ENCODE measurements at places on chromosomes 6 and 20.

GRCh38 chr20:25058847-25059810, 1.2 kb upstream of the ACSS1 start:
- DNase-seq, result peak; percentile 44

DNA sequence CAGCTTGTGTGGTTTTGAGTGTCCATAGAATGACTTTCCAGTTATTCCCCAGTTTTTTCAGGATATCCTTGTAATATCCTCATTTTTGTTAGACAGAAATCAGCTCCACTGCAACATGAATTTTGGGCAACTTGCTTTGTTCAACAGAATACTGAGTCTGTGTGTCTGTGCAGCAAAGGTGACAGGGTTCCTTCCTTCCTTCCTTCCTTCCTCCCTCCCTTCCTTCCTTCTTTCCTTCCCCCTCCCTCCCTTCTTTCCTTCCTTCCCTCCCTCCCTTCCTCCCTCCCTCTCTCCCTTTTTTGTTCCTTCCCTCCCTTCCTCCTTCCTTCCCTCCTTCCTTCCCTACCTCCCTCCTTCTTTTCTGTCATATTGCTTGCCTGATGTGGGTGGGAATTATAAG, 496.5 kb downstream of the EPM2A start:
- DNase-seq, result no peak

GRCh38 chr6:41135062-41135832, 18.9 kb downstream of the TREML1 start:
- DNase-seq, result no peak

GRCh38 chr6:89199579-89199978, 17.6 kb downstream of the GABRR1 start:
- no peak for DNase-seq

DNA sequence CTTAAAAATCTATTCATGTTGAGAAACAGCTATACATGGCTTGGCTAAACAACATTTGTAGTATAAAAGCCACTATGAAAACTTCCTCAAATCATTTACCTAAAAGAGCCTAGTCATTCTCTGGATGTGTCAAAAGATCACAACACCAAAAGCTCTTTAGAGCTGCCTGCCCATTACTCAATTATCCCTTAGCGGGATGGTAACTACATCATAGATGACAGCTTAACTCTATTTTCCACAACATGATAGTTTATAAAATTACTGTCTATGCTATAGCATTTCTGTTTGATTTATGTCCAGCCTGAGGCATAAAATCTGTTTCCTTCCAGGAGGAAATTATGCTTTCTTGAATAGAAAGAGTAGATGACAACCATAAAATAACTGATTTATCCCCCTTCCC, 777.6 kb upstream of the HS3ST5 start:
- DNase-seq, result no peak

DNA sequence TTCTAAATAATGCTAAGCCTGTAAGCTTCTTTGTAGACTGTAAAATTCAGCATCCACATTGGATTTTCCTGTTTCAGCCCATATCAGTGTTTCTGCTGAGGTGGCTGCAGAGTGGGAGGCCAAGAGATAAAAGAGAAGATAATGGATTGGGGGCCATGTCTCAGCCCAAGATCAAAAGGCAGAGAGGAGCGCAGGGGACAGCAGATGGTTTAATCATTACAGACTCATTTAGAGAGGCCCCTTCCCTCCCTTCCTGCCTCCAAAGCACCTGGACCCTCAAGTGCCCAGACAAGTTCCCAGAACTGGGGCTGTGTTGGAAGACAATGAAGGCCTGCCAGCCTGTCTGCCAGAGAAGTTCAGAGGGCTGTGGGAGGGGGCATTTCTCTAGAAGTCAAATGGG, 20.4 kb upstream of the CTNNBL1 start:
- no peak for DNase-seq

- DNase-seq, result no peak
These were observed 29.9 kb downstream of the RSPO4 start for GRCh38 chr20:972256-972655.

DNA sequence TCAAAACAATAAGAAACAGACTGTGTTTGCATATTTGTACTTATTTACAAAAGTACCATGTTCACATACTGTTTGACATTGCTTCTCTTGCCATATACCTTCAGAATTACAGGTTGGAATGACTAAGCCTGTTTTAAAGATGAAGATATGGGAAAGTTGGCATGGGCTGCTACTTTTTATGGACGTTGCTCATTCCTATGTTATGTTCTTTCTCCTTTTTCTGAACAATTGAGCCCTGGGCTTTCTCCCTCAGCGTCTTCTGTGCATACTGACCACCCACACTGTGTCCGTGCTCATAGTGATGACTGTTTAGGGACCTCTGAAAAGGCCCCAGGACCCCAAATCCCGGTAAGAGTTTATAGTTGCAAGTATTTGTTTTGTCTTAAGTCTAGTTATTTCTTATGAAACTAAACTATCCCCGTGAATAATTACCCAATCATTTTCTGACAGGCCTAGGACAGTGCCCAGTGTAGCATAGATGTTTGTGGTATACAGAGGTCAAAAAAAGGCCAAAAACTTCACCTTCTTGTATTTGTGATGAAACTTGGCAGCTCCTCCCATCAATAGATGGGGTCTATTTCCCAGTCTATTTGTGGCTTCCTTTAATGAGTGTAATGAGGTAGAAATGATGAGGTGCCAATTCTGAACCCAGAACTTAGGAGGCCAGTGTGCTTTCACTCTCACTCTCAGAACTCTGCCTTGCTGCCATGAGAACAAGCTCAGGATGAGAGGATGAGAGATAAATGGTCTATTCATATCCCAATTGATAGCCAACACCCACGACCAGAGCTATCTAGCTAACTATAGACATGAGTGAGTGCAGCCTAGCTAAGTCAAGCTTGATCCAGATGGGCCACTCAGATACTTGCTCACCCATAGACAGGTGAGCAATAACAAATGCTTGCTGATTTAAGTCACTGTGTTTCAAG, 40.9 kb downstream of the GSTA4 start:
- DNase-seq, result peak; percentile 16

DNA sequence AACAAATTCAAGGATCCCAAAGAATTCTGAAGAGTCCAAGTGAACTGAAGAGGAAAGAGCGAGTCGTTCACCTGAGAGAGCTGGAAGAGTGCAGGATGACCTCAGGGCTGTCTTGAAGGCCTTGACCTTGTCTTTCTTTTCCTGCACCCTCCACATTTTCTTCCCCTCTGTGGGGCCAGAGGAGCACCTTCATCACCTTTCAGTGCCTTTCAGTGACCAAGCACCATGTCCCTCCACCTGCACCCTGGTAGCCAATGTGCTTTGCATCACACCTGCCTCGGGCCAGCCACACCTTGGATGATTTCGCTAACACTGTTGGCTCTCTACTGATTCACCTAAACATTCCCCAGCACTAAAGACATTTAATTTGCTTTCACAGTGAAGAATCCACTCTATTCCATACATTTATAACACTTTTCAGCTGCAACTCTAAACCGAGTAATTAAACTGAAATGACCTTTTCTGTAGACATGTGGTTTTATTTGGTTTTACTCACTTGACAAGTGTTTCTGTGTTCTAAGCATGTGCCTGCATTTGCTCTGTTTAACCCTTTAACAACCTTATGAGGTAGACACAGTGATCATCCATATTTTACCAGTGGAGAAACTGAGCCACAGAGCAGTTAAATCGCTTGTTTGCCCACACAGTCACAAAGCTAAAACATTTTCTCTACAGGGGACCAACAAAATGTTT, 121.3 kb upstream of the CST7 start:
- DNase-seq, result no peak

DNA sequence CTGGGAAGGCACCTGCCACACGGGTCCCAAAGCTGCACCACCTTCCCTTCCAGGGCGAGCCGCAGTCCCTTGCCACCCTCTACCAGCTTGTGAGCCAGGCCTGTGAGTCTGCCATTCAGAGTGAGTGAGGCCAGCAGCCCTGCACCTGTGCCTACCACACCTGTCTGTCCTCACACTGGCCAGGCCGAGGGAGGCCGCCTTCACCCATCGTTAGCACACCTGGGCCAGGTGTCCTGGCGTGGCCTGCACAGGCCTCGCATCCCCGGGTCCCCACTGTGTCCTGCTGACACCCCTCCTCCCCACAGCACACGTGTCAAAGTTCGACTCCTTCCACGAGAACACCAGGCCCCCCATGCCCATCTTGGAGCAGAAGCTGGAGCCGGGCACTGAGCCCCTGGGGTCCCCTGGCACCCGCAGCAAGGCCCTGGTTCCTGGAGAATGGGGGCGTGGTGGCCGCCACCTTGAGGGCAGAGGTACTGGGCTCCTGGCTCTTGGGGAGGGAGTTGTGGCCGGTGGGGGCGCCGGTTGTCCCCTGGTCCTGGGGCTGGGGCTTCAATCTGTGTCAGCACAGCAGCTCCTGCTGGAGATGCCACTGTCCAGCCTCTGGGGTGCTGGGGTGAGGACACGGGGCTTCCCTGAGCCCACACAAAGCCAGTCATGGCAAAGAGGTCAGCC, 33.0 kb downstream of the CHRNA4 start:
- DNase-seq, result no peak

- no peak for DNase-seq
These were observed 109.0 kb downstream of the FUT9 start for GRCh38 chr6:96124778-96125177.

GRCh38 chr6:119966484-119966883, 616.9 kb upstream of the MAN1A1 start:
- peak; percentile 58 for DNase-seq

- no peak for DNase-seq
These were observed 44.1 kb downstream of the ELOVL2 start for GRCh38 chr6:10999994-11000393.

GRCh38 chr6:26123675-26123946, 36.4 kb downstream of the HFE start:
- peak; percentile 90 for DNase-seq

DNA sequence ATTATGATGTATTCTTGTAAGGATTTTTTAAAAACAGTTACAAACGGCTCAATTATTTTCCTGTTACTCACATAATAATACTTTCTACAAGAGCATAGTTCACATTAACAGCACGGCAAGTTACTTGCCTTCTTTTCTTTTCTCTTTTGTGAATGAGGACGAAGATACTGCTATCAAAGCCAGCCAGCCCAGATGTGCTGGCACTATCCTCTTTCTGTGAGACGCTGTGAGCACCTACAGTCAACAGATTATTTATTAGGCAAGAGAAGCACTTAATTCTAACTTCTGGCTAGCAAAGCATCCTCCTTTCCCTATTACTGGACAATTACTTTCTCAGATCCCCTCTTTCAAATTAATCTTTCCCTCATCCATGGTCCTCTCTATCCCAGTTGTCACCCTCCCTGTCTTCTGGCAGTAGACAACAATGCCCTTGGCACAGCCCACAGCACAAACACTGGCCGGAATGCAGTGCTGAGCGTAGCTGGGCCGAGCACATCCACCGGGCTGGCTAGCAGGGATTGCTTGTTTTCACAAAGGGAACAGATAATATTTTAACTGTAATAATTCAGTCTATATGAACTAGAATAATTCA, 262.1 kb downstream of the FOXC1 start:
- no peak for DNase-seq

DNA sequence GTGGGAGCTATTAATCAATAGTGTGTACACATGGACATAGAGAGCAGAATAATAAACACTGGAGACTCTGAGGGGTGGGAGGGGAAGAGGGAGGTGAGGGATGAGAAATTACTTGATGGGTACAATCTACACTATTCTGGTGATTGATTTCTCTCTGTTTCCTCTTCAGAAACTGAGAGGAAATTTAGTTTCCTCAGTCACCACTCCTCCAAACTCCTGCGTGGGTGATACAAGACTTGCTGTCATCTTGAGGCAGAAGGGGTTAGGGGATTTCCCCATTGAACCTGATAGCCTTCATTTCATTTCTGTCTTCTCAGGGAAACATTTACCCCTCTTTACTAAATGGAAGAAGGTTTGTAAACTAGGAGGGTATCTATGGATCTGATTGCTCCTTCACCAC, 84.3 kb upstream of the ESR1 start:
- DNase-seq, result peak; percentile 76

DNA sequence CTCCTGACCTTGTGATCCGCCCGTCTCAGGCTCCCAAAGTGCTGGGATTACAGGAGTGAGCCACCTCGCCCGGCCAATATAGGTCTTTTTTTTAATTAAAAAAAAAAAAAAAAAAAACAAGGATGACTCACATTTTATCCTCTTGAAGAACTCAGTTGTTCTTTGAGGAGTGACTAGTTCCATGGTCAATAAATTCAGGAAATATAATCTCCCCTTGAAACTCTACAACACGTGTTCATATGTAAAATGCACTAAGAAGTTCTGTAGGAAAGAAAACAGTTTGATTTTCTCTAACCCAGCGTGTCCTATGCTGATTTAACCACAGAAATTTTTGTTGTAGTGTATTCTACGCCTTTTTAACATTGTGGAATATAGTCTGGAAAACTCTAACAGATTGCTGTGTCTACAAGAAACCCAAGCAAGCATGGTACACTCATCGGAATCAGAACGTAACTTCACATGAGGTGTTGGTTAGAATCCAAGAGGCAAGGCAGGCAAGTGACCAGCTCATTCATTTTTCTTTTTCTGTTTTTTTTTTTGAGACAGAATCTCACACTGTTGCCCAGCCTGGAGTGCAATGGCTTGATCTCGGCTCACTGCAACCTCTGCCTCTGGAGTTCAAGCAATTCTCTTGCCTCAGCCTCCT, 79.0 kb upstream of the ZNF217 start:
- no peak for DNase-seq

GRCh38 chr6:109188115-109188411, 92.8 kb downstream of the CEP57L1 start:
- no peak for DNase-seq
